Aorta (tissue), 5 donors: ENCODE measurements at places on chromosomes 7 and 10. TPM values are rescaled to one million over a fixed set of nuclear protein-coding genes. Genes with fewer than 3 reads are reported as not detected.

DNA sequence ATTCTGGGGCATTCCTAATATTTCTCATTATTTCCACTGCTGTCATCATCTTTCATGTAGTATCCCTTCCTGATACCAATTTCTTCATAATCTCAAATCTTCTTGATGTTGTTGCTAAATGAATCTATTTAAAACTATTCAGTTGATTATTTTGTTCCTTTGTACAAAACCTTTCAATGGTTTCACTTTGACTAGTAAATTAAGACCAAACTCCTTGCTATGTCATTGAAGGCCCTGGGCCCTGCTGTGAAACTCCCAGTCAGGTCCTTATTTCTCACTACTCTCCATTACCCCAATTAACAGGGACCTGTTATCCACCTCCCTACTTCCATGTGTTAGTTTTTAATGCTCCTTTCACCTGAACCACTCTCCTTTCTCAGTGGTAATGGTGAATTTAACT lies 97.0 kb downstream of the CTTNBP2 start:
- peak overlapping the region; percentile 22 for H3K27ac ChIP-seq
- no peak overlapping the region for H3K4me3 ChIP-seq
- H3K36me3 ChIP-seq, result peaks cover 2% of the 10 kb centered on the region
- no peak for DNase-seq
- no peaks in the 10 kb centered on the region for H3K4me1 ChIP-seq

GRCh38 chr10:121078036-121078435 lies 226.9 kb downstream of the WDR11 start:
- no peak overlapping the region for H3K4me3 ChIP-seq
- DNase-seq, result no peak
- no peaks in the 10 kb centered on the region for H3K4me1 ChIP-seq
- H3K27me3 ChIP-seq, result no peaks in the 10 kb centered on the region

- no peak overlapping the region for H3K4me3 ChIP-seq
- no peak overlapping the region for H3K27ac ChIP-seq
- H3K27me3 ChIP-seq, result no peaks in the 10 kb centered on the region
- H3K36me3 ChIP-seq, result no peaks in the 10 kb centered on the region
- no peak for DNase-seq
Observed at GRCh38 chr10:78545756-78546155, 512.1 kb downstream of the RPS24 start.

TMEM72 gene
- not detected for total RNA-seq

MMD2 gene
- total RNA-seq, result not detected

DNA sequence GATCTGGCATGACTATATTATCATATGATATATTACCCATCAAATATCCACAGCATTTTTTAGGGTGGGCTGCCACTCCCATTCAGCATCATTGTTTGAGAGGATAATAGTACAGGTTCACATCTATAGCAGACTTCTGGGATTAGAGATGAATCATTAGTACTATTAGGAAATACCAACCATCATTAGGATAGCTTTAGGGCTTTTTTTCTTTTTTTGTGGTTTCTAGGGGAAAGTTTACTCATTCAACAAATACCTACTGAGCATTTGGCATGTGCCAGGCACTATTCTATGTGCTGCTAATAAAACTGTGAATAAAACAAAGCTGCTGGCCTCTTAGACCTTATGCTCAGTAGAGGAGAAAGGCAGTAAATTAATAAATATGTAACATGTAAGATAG lies 40.6 kb downstream of the NHLRC2 start:
- H3K27ac ChIP-seq, result no peak overlapping the region
- no peak for DNase-seq
- H3K4me3 ChIP-seq, result no peak overlapping the region
- H3K4me1 ChIP-seq, result peaks cover 1% of the 10 kb centered on the region
- no peaks in the 10 kb centered on the region for H3K27me3 ChIP-seq
- H3K36me3 ChIP-seq, result peaks cover 1% of the 10 kb centered on the region

DNA sequence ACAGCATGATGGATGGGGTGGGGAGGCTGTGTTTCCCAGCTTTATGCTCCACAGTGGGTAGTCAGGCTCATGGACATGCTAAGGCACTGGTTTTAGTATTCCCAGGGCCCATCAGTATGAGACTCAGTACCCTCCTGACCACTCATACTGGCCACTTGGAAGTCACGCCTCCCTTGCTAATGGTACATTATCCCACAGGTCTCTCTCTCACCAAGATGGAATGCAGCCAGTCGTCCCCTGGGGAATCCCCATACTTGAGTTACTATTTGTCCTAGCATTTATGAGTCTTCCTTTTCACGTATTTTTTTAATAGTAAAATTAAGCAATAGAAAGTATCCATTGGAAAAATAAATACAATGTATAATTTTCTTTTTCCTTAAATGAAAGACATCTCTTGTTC lies 80.6 kb upstream of the TBX20 start:
- DNase-seq, result no peak

DNA sequence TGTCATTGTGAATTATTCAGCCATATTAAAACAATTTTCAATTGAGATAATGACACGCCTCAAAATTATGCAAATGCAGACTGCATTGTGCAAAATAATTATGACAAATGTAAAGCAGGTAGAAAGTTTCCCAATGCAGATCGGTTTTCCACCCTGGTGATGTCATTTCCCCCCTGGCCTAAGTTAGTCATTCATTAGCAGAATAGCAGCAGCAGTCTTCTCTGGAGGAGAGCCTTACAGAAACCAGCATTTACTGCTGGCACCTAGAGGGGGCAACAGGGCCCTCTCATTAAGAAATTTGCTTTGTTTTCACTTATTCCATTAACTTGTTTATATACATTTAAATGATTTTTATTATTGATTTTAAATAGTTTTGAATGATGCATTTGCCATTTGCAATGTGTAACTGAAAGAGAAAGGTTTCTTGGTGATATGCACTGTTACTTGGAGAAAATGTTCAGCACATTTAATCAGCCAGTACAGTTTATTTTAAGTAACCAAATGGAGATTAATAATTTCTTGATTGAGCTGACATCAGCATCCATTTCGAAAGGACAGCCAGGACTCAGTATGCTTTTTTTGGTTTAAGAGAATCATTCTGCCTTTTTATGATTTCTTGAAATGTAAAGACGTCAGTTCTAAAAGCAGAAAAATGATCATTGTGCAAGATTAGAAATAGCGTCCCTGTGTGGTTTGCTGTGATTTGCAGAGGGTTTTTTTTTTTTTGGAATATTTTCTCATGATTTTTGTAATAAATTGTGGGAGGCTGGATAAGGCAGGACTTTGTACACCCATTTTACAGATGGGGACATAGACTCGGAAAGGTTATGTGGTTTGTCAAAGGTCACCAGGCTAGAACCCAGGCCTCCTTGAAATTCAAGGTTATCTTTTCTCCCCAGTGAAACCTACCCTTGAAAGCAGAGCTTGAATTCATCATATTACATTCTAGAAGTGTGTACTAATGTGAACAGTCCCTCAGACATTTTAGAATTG lies 3.5 kb downstream of the ARID5B start:
- H3K4me1 ChIP-seq, result peaks cover 3% of the 10 kb centered on the region
- no peaks in the 10 kb centered on the region for H3K27me3 ChIP-seq
- peak overlapping the region; percentile 67 for H3K27ac ChIP-seq
- H3K36me3 ChIP-seq, result no peaks in the 10 kb centered on the region

CNNM1 gene
- 0.23 TPM for total RNA-seq

MRC1 gene
- total RNA-seq, result 58.3 TPM

DNA sequence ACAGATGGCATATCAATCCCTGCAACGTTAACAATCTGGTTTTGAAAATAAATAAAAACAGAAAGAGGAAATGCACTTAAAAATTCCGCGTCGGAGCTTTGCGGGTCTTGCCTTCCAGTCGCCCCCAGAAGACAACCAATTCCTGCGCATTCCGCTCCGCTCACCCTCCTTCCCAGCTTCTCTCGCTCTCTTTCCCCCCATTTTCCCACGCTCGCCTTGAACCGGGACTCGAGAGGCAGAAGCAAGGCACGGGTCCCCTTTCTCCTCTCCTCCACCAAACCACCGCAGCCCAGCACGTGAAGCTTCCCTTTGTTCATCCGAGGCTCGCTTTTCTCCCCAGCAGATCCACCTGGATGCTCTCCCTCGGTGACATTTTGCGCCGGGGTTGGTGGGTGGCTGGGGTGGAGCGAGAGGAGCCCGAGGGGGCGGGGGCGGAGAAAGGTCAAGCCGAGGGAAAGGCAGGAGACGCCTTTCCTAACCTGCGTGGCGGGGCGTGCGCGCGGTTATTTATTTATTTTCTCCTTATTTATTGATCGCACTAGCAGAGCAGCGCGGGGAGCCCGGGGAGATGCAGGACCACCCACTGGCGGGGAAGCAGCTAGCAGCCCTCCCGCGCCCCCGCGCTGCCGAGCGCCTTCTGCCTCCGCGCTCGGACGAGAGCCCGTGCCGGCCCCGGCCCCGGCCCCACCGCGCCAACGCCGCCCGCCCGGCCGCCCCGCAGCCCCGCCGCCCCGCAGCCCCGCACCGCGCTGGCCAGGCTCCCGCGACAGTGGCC lies at the start of gene KCND2:
Gene KCND2, plus strand, starts transcription at position 475 of the 775 bp plus-strand sequence.
- H3K27ac ChIP-seq, result no peak within 1 kb of the TSS
- no peaks in the 10 kb centered on the region for H3K4me1 ChIP-seq
- peaks cover 2% of the 10 kb centered on the region for H3K27me3 ChIP-seq
- no peaks in the 10 kb centered on the region for H3K36me3 ChIP-seq

- H3K36me3 ChIP-seq, result no peaks in the 10 kb centered on the region
- no peaks in the 10 kb centered on the region for H3K4me1 ChIP-seq
- DNase-seq, result peak; percentile 73
- H3K27me3 ChIP-seq, result no peaks in the 10 kb centered on the region
- peak overlapping the region; percentile 62 for H3K27ac ChIP-seq
Observed at GRCh38 chr7:7565746-7566650, 686 bp upstream of the MIOS start.

CH25H gene
- total RNA-seq, result 1.7 TPM

MEOX2 gene
- 35.9 TPM for total RNA-seq

MINDY4 gene
- total RNA-seq, result 22.2 TPM

DNA sequence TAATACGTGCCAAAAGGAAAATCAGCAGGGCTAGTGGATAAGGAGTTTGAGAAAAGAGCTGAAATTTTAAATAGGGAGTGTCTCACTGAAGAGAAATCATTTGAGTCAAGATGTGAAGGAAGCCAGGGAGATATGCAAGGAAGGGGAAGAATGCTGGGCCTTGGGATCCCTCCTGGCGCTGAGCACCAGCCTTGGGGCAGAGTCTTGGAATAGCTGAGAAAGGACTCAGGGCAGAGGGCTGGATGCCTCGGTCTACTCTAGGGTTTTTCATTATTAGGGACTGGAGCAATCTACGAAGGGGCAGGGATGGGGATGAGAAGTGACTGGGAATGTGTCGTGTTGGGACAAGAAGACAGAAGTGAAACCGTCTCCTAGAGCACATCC lies 484 bp downstream of the ZWINT start:
- no peak overlapping the region for H3K27ac ChIP-seq
- H3K4me3 ChIP-seq, result no peak overlapping the region
- DNase-seq, result no peak
- no peaks in the 10 kb centered on the region for H3K36me3 ChIP-seq
- H3K27me3 ChIP-seq, result no peaks in the 10 kb centered on the region
- no peaks in the 10 kb centered on the region for H3K4me1 ChIP-seq
